HFFc6 (cell line): ENCODE measurements at places on chromosomes 12 and 14. TPM values are rescaled to one million over a fixed set of nuclear protein-coding genes. Genes with fewer than 3 reads are reported as not detected.

DNA sequence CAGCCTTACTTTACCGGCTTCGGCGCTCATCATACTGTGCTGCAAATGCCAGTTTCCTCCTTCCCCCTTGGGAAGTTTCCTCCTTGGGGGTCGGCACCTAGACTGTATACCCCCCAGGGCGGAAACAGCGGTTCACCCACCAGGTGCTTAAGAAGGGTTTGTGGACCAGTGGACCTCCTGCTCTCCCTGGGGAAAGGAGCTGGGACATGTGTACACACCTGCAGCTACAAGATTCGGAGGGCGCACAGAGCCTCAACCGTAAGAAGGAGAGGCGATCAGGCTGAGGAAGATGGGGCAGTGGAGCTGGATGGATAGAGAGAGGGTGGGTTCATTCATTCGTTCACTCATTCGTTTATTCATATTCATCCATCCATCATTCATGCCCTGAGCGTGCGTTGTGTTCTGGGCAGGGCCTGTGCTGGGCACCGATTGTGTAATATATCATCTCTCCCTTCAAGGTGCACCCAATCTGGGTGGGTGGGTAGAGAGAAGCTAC is 717 bp upstream of the ZNF839 start:
- peaks cover 67% of the 10 kb centered on the region for H3K4me1 ChIP-seq
- DNase-seq: no peak
- H3K4me3 ChIP-seq: peak overlapping the region; percentile 98
- H3K27me3 ChIP-seq: peaks cover 7% of the 10 kb centered on the region

- peaks cover 9% of the 10 kb centered on the region for H3K27me3 ChIP-seq
- H3K36me3 ChIP-seq: no peaks in the 10 kb centered on the region
- no peak overlapping the region for H3K4me3 ChIP-seq
- no peak for DNase-seq
Observed at GRCh38 chr12:56775638-56776037, 12.5 kb downstream of the HSD17B6 start.

DNA sequence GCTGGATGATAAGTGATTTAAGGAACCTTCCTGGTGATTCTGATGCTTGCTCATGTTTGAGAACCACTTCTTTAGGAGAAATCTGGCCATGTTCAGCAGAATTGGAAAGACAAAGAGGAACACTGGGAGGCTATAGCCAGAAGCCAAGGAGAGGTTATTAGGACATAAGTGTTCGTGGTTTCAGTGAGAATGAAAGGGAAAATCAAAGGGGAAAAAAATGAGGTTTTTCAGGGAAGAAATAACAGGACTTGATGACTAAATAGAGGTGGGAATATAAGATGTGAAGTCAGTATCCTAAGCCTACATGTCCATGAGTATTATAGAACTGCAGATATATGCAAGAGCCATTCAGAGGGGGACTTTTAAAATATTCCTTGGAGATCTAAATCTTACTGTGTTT is 95.6 kb downstream of the DAAM1 start:
- H3K4me1 ChIP-seq: peaks cover 42% of the 10 kb centered on the region
- no peaks in the 10 kb centered on the region; the same call in 1 of the 2 replicates for H3K27me3 ChIP-seq
- peaks cover 26% of the 10 kb centered on the region for H3K36me3 ChIP-seq

- H3K4me1 ChIP-seq: no peaks in the 10 kb centered on the region
- no peak overlapping the region for H3K27ac ChIP-seq
- no peak overlapping the region for H3K4me3 ChIP-seq
- peak; percentile 3 for DNase-seq
- no peaks in the 10 kb centered on the region for H3K27me3 ChIP-seq
Observed at GRCh38 chr12:40054555-40055227, 51.2 kb downstream of the SLC2A13 start.

DNA sequence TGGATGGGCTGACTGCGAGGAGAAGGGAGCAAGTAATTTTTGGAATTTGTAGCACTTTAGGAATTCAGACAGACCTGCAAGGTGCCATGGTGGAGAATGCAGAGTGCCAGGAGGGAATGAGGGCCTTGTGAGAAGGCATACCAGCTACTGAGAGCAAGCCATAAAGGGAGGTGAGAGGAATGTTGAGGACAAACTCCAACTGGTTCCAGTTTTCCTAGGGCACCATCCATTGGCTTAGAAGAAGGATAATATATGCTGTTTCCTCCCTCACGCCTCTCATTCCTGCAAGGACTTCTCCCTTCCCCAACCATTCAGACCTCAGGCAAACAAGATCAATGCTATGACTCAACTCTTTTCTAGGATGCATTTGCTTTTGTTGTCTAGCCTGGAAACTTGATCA is 11.2 kb upstream of the DAAM1 start:
- DNase-seq: no peak
- H3K36me3 ChIP-seq: no peaks in the 10 kb centered on the region
- no peak overlapping the region for H3K27ac ChIP-seq
- H3K27me3 ChIP-seq: peaks cover 8% of the 10 kb centered on the region

TAS2R10 gene
- total RNA-seq: 0.16 to 0.19 TPM (median 0.18 TPM) in 3 replicates

GRCh38 chr14:97179573-97179972 is 382.4 kb downstream of the VRK1 start:
- peaks cover 41% of the 10 kb centered on the region for H3K4me1 ChIP-seq
- no peak overlapping the region for H3K4me3 ChIP-seq
- peak overlapping the region; percentile 87 for H3K27ac ChIP-seq
- no peak for DNase-seq
- H3K36me3 ChIP-seq: peaks cover 6% of the 10 kb centered on the region
- H3K27me3 ChIP-seq: peaks cover 2% of the 10 kb centered on the region; the same call in 1 of the 2 replicates

GRCh38 chr12:100752841-100753240 is 41.7 kb upstream of the ANO4 start:
- DNase-seq: no peak
- no peak overlapping the region for H3K4me3 ChIP-seq
- H3K36me3 ChIP-seq: no peaks in the 10 kb centered on the region
- no peak overlapping the region for H3K27ac ChIP-seq

DNA sequence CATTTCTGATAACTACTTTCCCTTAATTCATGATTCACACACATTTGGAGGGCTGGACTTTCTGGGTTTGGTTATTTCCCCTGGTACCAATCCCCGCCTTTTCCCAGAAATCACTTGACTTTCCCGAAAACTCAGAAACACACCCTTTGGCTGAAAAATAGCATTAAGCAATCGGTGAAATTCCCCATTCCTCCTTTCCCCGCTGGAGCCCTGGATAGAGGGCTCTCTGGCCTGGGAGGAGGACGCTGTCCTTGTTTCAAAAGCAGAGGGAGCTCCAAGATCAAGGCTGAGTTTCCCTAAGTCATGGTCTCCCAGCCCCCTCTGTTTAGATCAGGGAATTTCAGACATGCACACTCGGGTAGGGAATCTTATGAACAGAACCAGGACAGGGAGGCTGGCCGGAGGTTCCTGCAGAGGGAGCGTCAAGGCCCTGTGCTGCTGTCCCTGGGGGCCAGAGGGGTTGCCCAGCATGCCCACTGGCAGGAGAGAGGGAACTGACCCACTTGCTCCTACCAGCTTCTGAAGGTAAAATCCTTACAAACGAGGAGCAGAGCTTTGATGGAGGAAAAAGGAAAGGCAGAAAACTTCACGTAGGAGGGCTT is at the start of gene C1S:
C1S (plus strand) TSS at position 366 of the 602 bp plus-strand sequence. CDS start 1,195 bp downstream, outside the sequence.
- no peaks in the 10 kb centered on the region for H3K36me3 ChIP-seq
- peaks cover 18% of the 10 kb centered on the region for H3K27me3 ChIP-seq

DNA sequence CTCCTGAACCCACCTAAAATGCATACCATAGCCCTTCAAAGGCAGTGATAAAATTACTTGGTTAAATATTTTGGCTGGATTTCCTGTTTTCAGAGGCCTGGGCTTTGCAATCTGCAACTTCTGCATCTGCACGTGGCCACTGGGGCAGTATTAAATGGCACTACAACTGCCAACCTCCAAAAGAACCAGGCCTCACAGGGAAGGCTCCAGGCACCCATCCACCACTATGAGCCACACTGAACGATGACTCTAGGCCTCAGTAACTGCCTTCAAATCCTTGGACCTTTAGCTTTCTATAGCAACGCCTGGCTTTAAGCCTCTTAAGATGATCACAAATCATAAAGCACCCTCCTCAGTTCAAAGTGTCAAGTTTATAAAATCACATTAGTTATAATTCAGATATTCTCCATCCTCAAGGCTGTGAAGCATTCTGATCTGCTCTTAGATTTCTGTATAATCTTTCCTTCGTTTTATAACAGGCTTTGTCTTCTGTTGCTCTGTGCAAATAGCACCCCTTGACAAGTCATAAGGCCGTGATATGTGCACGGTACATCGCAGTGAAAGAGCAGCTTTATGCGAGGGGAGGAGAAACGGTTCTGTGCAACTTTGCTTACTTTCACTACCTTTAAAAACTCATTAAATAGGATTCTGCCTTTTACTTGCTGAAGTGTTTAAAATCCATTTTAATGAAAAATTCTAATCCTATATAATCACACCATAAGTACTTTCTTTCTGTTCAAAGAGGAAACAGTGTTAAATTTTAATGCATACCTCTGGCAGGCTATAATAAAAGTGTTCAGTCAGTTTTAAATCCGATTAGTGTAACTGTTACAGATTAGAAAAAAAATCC is 196.4 kb upstream of the G2E3 start:
- H3K27me3 ChIP-seq: peaks cover 15% of the 10 kb centered on the region
- no peak for DNase-seq
- H3K36me3 ChIP-seq: no peaks in the 10 kb centered on the region
- no peak overlapping the region for H3K27ac ChIP-seq

- H3K36me3 ChIP-seq: no peaks in the 10 kb centered on the region
- peak; percentile 71 for DNase-seq
- no peaks in the 10 kb centered on the region for H3K27me3 ChIP-seq
- H3K27ac ChIP-seq: peak overlapping the region; percentile 92
- peaks cover 14% of the 10 kb centered on the region for H3K4me1 ChIP-seq
Observed at GRCh38 chr12:28550757-28551704, 360.8 kb downstream of the CCDC91 start.

- H3K27me3 ChIP-seq: no peaks in the 10 kb centered on the region
- peaks cover 20% of the 10 kb centered on the region for H3K36me3 ChIP-seq
- no peak for DNase-seq
Observed at GRCh38 chr14:88522393-88522792, 32.4 kb downstream of the PTPN21 start.

KCNMB4 gene
- 0.16 to 0.93 TPM (median 0.61 TPM) in 3 replicates for total RNA-seq

DNA sequence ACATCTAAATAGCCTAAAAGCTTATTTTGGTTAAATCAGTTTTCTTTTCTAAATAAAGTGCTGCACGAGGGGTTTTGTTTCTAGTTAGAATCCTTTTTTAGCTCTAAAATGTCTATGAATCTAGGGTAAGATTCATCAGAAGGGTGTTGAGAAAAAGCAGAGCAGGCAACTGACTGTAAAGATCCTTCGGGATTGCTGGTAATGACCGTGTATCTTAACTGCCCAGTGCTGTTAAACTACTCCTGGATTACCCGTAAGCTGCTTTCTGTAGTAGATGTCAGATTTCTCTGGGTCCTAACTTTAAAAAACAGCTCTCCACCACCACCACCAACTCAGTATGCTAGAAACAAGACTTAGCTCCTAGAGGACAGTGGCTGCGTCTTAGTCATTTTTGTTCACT is 39.2 kb downstream of the DACT1 start:
- H3K27ac ChIP-seq: no peak overlapping the region
- no peak for DNase-seq
- H3K4me3 ChIP-seq: no peak overlapping the region
- peaks cover 5% of the 10 kb centered on the region; the same call in 1 of the 2 replicates for H3K4me1 ChIP-seq
- H3K27me3 ChIP-seq: peaks cover 11% of the 10 kb centered on the region
